CD4-positive, alpha-beta T cell treated with Interleukin-6 at 100 ng/mL for 8 hours (primary cell): ENCODE measurements at places on chromosomes 13 and 19.
A peak's percentile ranks its signal among the peaks of the same experiment; 100 is the strongest.

DNA sequence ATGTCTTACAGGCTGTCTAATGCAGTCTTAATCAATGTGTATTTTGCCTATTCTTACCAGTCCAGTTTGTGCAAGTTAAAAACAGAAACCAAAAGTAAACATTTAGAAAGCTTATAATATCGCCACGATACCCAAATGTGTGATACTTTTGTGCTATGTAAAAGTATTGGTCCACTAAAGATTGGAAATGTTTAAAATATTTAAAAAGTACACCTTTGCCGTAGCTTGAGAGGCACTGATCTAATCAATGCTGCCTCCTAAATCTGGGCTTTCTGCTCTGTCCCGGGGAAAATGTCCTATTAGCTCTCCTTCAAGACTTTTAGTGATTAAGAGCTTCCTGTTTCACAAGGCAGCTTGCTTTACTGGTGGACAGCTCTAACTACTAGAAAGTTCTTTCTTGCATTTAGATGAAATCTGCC is 64.7 kb downstream of the DNAJC15 start:
- DNase-seq, result peak; percentile 3

- DNase-seq, result no peak
Observed at GRCh38 chr19:5293612-5294378, 46.8 kb downstream of the PTPRS start.

- no peak for DNase-seq
Observed at GRCh38 chr13:32316028-32316339, 676 bp downstream of the BRCA2 start.

DNA sequence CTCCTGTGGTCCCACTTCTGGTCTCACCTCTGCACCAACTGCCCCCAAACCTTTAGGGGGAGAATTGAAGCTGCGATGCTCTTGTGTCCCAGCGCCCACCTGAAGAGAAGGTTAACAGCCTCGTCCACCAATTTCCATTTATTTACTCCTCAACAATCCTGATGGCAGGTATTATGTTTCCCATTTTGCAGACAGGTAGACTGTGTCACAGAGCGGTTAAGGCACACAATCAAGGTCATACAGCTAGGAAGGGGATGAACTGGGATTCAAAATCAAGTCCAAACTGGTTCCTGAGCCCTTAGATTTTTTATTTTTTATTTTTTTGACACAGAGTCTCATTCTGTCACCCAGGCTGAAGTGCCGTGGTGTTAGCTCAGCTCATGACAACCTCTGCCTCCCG is 6.2 kb downstream of the DNASE2 start:
- no peak for DNase-seq

DNA sequence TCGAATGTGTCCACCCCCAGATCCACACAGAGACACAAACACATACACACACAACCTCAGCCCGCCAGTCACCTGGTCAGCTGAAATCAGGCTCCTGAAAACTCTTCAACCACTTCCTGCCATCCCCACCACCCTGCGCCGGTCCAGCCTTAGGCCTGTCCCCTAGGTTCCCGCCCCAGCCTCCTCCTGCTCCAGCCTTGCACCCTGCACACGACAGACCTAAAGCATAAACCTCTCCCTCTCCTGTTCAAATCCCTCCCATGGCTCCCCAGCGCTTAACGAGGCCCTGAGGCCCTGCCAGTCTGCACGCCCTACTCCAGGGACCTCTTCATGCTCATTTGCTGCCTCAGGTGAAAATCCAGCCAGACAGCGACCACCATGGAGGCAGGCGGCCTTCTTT is 7.1 kb downstream of the PNMA8B start:
- no peak for DNase-seq

GRCh38 chr19:35292421-35293362 is 731 bp downstream of the MAG start:
- no peak for DNase-seq

DNA sequence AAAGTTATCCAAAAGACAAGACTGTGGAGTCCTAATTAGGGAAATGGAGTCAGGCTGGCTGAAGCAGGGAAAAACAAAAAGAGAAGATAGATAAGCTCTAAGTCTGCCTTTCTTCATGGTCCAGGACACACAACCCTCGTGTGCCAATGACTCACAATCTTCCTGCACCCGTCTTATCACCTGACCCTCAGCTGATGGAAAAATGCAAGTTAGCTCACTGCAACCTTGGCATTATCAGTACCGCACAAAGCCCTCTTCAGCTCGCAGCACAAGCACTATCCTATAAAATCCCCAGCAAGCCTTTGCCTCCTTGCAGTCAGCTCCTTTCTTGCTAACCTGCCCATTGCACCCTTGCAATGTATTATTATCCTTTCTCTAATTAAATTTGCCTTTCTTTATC is 4.3 kb downstream of the OR7A5 start:
- no peak for DNase-seq

DNA sequence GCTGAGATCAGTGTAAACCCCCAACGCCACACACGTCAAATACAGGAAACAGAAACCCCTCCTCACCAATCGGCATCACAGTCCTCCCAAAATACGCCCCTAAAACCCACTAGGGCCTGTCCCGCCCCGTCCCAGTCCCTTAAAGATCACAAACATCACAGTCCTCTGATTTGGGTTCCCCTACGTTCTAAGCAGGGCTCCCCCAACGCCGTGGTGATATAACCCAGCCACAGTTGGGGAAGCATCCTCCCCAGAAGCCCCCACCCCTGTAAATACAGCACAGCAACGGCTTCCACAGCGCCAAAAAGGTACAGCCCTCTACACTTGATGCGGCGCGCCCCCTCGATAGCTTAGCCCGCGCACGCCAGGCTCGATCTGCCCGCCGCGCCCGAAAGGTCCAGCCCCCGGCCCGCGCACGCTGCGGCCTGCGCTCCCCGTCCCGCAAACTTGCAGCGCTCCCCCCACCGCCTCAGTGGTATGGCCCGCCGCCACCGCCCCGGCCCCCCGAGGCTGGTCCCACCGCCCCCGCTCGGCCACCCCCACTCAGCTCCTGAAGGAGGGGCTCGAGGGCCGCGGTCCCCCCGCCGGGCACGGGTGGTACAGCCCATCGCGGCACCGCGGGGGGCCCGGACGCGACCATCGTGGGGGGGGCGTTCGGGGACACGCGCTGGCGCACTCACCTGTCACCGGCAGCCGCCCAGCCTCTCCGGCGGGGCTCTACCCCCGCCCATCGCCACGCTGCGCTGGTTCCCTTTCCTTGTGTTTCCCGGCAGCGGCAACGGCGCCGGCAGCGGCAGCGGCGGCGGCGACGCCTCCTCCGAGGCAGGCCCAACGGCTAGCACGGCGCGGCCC is at the start of gene AKT2:
Gene AKT2 (minus strand): TSS at position 845 of the 852 bp plus-strand sequence. CDS start 20,078 bp downstream, outside the sequence.
- peak; percentile 33 for DNase-seq

GRCh38 chr13:71290963-71291841 is 575.8 kb downstream of the DACH1 start:
- DNase-seq, result peak; percentile 71

DNA sequence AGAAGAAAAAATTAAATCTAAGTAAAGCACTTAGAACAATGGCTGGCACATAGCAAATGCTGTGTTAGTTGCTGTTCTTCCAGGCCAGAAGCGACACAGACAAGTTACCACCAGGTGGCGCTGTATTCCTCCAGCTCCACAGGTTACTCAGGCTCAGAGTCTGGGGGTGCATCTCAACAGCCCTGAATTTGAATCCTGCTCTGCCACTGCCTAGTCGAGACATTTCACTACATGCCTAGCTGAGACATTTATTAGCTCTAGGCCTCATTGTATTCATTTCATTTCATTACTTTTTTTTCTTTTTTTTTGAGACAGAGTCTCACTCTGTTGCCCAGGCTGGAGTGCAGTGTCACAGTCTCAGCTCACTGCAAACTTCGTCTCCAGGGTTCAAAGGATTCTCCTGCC is 16.4 kb upstream of the CYP2B6 start:
- peak; percentile 82 for DNase-seq

- DNase-seq, result no peak
Observed at GRCh38 chr13:47306991-47307390, 410.1 kb upstream of the HTR2A start.

DNA sequence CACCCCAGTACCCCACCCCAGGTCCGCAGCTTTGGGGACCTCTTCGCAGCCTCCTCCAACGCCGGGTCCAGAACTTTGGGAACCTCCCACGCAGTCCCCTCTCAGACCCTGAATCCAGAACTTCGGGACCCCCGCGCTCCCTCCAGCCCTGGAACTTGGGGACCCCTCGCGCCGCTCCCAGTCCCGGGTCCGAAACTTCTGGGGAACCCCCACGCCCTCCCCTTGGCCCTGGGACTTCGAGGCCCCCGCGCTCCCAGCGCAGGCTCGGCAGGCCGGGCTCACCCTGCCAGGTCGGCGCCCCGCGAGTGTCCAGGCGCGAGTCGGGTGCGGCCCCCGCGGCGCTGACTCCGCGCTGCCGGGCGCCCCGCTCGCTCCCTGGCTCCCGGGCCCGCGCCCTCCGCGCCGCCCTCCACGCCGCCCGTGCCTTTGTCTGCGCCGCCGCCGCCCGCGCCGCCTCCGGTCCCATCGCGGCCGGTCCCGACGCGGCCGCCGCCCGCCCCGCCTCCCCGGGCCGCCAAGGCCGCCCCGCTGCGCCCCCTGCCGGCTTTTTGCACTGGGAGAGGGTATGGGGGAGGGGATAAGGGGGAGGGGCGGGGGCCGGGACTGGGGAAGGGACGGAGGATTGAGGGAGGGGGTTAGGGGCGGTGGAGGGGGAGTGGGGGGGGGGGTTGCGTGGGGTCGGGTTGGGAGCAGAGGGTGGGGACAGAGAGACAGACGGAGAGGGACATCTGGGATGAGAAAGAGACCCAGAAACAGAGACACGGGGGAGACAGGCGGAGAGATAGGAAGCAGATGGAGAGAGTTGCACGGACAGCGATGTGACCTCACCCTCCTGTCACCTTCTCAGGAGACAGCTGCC is at the start of gene HOMER3:
Gene HOMER3 (minus strand): TSS at position 449 of the 859 bp plus-strand sequence. CDS start 2,235 bp downstream, outside the sequence.
- peak; percentile 69 for DNase-seq
